ENCODE measurements at places on chromosomes 1 and 21.

GRCh38 chr1:23188434-23188884 is 19.8 kb upstream of the LUZP1 start:
- DNase-seq: no peak

- DNase-seq: no peak
Observed at GRCh38 chr1:12441414-12442105, 176.4 kb downstream of the DHRS3 start.

- DNase-seq: no peak
Observed at GRCh38 chr1:28144203-28145135, 32.0 kb downstream of the PTAFR start.

- DNase-seq: no peak
Observed at GRCh38 chr21:43614839-43615238, 44.4 kb downstream of the HSF2BP start.

DNA sequence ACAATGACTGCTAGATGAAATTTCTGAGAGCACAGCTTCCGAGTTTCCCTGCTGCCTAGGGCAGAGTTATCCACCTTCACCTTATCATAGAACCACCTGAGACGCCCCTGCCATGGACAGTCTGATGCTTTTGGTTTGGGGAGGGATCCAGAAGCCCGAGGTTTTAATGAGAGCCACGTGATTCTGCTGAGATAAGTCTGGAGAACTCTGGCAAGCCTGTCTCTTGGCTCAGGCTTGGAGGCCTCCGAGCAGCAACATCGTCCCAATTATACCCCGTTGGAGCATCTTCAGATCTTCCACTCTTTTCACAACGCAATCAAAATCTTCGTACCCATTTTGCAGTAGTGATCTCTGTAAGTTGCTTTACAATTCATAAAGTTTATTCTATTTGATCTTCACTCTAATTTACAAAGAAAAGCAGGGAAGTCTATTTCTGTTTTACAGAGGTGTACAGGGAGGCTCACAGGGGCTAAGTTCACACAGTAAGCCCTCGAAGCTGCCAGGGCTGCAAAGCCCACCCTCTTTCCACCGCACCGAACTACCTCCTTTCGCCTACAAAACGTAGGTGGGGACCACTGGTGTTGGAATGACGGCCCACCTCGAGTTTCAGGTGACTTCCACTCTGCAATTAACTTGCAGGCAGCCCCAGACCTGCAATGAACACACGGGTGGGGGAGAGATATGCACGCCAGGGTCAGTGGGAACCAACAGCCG is 513 bp upstream of the HHAT start:
- DNase-seq: no peak

- no peak for DNase-seq
Observed at GRCh38 chr1:162404550-162405160, 7.3 kb downstream of the SH2D1B start.

DNA sequence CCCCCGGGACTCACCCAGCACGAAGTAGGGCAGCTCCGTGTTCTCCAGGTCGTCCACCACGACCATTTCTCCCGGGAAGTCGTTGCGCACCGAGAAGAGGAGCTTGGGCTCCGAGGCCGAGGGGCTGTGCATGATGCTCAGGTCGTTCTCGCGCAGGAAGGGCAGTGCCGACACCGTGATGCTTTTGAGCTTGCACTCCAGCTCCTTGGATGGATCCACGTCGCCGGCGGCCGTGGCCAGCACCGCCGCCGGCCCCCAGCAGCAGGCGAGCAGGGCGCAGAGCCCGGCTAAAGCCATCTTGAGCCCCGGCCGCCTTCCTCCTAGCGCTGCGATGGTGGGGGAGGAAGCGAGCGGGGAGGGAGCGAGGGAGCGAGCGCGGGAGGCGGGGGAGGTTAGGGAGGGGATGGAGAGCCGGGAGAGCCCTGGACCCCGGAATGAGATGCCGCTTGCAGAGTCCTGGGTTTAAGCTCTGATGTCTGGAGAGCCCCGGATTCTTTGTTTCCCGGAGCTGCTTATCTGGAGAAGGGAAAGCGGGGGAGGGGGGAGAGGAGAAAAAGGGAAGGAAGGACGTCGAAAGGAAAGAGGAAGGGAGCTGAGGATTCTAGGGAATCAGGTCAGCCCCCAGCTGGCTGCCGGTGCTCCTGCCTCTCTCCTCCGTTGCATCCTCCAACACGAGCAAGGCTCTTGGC is at the start of gene ASTN1:
Gene ASTN1 (minus strand): TSS at position 333 of the 689 bp plus-strand sequence. CDS start 36 bp downstream, at position 297.
- no peak for DNase-seq

GRCh38 chr1:102897557-102897956 is 210.8 kb downstream of the COL11A1 start:
- DNase-seq: no peak

DNA sequence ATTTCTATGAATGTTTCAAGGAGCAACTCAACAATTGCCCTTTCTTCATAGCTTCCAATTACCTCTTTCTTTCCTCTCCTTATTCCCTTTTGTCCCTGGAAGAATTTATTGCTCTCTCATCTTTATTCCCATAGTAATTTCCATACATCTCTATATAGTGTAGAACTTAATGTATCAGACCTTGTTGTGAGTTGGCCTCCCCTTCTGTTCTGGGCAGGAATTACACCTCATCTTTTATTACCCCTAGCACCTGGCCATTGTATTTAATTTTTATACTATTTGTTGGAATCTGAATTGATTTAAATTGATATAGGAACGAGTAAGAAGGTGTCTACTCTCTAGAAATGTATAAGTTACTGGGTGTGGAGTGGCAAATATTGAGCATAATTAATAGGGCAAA is 114.5 kb downstream of the CACHD1 start:
- DNase-seq: no peak

DNA sequence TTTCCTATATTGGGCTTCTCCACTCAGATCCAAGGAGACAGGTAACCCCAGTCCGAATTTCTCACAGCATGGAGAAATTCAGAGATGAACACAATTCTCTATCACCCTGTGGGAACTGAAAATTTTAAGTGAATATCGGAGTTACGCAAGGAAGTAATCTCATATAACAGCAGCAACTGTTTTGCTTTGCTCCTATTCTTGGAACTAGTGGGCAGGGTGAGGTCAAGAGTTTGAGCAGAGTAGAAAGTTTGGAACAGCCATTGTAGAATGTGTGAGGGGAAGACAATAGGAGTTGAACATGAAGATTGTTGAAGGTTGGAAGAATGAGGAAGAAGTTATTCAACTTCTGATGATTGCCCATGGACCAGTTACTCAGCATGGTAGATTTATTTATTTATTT is 24.3 kb upstream of the SLC35D1 start:
- no peak for DNase-seq

- no peak for DNase-seq
Observed at GRCh38 chr1:46172321-46172720, 2.6 kb upstream of the TSPAN1 start.

DNA sequence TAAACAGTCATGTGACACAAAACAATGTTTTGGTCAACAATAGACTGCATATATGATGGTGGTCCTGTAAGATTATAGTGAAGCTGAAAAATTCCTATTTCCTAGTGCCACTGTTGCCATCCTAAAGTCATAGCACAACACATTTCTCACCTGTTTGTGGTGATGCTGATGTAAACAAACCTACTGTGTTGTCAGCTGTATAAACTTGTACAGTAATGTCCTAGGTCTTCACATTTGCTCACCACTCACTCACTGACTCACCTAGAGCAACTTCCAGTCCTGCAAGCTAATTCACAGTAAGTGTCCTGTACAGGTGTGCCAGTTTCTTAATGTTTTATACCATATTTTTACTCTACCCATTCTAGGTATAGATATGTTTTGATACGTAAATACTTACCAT is 326.1 kb upstream of the USP24 start:
- DNase-seq: no peak

- DNase-seq: no peak
Observed at GRCh38 chr1:21855257-21856096, 43.4 kb downstream of the LDLRAD2 start.

DNA sequence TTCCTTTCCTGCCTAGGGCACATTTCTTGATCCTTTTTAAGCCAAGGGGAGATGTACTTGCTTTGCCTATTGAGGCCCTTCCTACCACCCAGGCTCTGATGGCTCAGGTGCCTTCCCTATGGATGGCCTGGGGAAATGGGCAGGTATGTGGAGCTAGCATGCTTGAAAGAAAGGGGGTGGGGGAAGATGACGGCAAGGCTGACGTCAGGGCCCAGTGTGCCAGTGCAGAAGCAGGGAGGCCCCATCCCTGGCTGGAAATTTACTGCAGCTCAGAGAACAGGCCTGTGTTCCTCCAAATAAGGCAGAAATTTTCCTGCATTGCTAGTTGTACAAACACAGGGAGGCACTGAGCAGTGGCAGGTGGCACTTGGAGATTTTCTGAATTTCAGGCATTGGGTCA is 453.2 kb upstream of the VAMP3 start:
- no peak for DNase-seq

GRCh38 chr1:230268371-230269170 is 157.6 kb downstream of the PGBD5 start:
- DNase-seq: no peak

GRCh38 chr21:38773099-38774061 is 32.3 kb upstream of the ETS2 start:
- no peak for DNase-seq

DNA sequence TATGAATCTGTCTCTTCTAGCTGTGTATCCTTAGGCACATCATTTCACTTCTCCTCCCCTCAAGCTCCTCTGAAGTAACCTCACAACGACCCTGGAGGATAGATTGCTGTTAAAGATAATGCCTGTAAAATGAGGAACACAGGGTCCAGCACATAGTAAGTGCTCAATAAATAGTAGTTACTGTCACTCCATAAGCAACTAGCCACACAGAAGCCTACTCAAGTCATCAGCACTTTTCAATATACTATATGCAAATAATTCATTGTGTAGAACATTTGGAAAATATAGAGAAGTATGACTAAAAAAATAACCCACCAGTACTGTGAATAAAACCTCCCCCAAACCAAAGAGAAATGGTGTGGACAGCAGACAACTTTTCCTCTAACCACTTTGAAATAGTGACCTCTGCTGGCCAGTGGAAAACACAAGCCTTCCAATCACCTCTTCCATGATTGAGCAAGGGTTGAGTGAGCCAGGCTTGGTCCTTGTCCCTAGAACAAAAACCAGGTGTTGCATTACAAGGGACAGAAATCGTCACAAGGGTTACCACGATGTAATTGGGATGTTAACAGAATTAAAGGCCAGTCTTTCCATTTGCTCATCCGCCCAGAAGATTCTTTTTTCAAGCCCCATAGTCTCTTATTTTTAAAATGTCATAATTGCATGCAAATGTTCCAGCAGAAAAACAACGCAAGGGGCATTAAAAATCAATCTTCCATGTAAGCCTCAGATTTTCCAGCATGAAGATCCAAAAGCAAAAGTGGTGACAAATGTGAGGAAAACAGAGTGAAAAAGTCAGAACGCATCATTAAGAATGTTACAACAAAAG is 15.7 kb upstream of the GLIS1 start:
- no peak for DNase-seq

DNA sequence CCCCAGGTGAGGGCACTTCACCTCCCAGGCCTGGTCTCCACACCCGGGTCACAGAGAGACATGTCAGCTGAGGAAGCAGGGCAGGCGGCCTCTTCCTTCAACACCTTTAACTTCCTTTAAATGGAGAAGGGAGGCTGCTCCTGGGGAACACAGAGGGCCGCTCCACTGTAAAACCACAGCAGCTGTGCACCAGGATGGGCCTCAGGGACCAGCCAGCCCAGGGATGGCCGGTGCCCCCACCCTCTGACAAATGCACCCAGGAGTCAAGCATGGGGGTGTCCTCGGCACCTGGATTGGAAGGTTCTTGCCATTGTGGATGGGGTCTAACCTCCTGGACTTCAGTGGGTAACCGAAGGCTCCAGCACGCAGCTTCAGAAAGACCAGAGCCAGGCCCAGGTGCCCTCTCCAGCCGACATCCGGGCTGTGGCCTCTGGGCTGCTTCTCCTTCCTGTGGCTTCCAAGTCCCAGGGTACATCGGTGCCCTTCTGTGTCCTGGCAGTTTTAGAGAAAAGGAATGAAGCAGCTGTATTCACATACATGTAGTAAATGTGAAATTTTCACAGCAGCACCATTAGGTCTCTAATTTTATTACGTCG is 121.7 kb upstream of the COL6A1 start:
- no peak for DNase-seq

DNA sequence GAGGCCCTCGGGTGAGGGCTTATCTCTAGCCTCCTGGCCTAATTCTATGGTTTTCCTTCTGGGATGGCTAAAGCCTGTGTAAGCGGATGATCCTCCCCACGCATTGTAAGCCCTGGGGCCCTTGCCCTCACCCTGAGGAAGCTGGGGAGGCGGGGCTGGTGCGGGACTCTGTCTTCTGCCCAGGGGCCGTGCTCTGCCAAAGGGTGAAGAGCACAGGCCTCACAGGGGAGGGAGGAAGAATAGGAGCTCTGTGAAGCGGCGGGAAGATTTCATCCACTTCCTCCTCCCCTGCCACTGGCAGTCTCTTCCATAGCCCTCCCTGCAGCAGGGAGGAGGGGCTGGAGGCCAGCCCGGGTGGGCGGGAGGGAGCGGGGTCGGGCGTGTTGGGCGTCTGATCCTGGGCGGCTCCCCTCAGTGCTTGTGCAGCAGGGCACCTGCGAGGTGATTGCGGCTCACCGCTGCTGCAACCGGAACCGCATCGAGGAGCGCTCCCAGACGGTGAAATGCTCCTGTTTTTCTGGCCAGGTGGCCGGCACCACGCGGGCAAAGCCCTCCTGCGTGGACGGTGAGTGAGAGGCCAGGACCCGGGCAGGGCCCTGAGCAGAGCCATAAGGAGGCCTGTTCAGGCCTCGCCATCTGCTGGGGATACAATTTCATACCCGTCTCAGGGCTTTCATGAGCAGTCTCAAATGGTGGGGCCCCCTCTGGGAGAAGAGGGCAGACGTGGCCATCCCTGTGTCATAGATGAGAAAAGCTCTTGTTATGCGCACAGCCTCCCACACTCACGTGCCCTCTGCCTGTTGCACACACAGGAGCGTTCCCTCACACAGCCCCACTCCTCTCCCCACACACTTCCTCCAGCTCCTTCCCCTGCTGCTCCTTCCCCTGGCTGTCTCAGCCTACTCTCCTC is 7.7 kb upstream of the PPM1J start:
- no peak for DNase-seq

DNA sequence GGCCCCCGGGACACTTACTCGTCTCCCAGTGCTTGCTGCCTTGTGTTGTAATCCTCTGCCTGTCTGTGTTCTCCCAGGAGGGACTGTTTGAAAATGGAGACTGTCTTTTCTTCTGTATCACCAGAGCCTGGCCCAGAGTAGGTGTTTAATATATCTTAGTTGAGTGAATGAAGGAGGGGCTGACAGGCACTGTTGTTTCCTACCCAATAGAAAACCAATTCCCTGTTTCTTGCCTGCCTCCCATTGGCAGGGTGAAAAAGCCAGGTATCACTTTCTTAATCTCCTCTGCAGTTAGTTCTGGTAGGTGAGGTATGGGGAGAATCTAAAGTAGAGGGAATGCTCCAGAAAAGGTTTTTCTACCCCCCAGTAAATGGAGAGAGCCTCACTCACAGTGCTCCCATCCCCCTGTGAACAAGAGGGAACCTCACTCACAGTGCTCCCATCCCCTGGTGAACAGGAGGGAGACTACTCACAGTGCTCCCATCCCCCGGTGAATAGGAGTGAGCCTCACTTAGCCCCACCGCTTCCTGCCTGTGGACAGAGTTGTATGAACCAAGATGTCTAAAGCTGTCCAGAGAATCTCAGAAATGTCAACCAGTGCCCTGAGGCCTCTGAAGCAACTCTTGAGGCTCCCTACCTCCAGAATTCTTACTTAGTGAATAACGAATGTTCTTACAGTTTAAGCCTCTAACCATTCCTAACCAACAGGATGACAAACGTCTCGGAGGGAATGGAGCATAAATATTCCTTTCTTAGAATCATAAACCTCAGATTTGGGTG is at the start of gene GJA5:
Gene GJA5 (minus strand): TSS at position 122 of the 780 bp plus-strand sequence. CDS start 1,364 bp downstream, outside the sequence.
- DNase-seq: no peak

GRCh38 chr21:37077403-37077802 is 4.3 kb downstream of the TTC3 start:
- DNase-seq: no peak
